ENCODE measurements at places on chromosomes 5 and 9. TPM values are rescaled to one million over a fixed set of nuclear protein-coding genes. Genes with fewer than 3 reads are reported as not detected.
A peak's percentile ranks its signal among the peaks of the same experiment; 100 is the strongest.

The SPRY4 gene
- total RNA-seq = 0.71 TPM

The NPR3 gene
- total RNA-seq = 0.09 TPM

The CAPSL gene
- total RNA-seq = 1.1 TPM

The ZBTB34 gene
- 5.0 TPM for total RNA-seq

The PLAC8L1 gene
- total RNA-seq = 0.45 TPM

The HAND1 gene
- total RNA-seq = not detected

DNA sequence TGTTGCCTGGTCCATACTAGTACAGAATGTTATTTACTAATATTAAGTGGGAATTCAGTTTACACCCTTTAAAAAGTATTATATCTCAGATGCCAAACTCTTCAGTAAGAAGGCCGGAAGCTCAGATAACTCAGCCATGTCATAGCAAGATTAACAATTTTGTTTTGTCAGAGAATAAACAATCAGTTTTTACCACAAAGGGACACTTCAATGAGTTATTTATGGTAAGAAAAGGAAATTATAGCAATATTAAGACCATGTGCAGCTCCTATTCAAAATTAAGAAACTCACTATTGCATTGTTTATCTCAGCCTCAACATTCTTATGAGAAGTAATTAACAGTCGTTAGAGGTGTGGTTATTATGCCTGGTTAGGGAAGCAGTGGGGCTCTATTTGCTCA lies 13.1 kb upstream of the ARL15 start:
- ATAC-seq = no peak

DNA sequence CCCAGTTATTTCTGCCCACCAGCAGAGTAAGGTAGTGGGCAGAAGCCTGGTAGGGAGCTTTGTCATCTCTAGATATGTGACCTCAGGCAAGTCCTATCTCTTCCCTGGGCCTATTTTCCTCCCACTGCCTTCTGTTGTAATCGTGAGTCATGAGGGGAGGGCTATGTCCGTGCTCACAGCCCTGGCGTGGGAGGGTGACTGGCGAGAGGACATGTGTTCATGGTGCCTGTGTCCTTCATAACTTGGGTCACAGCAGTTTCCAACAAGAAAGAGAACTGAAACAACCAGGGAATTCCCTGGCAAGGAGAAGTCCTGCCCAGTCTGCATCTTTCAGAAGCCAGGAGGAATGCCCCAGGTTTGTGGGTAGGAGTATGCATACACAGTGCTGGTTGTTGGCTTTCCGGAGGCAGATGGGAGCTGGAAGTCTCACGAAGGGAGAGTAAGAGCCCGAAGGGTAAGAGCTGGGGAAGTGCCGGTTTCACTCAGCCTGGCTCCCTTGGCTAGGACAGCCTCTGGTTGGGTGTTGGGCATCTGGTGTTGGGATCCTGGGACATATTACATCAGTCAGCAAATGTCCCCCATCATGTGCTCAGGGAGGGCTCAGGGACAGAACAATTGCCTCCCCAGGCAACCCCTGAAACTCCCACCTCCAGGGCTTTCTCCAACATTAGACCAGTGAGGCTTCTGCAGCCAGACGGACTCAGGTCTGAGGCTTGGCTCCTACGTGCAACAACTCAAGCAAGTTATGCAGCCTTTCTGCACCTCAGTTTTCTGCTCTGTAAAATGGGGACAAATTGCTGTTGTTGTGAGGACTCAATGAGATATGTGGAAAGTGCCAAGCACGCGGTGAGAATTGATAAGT lies 4.3 kb upstream of the TIFAB start:
- peak; percentile 64 for ATAC-seq

- ATAC-seq = peak; percentile 37
These were observed 2.8 kb downstream of the TXNDC8 start for GRCh38 chr9:110334871-110335270.

DNA sequence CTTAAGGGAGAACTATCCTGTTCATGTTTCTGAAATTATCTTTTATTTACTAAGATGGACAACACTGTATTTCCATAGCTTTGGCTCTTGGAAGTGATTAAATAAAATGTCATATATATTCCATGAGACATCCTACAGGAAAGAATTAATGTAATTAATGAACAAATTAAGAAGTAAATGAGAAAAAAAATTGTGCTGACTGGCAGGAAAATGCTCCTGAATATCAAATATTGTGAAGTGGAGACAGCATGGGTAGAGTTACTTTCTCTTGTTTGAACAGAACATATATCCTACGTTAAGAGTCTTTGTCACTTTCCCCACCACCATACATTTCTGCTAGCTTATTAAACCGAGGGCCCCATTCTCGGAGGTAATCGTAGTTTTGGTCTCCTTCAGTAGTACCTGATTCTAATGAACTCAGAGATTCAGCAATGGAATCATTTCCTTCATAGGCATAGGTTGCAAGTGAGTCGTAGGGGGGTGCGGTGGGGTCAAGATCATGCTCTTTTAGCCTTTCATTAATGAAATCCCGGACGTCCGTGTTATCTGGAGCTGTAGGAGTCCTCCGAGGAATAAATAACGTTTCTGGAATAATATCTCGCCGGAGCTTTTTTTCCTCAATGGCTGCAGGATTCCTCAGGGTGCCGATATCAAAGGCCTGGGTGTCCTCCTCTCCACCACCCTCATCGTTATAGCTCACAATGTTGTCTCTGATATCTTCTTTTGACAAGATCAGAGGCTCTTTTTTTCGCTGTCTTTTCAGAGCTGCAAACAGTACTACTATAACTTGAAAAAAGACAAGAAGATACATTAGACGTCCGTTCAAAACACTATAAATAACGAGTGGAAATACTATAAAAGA lies 157.2 kb downstream of the CDH10 start:
- no peak for ATAC-seq

- ATAC-seq = no peak
These were observed 202.6 kb downstream of the PIK3R1 start for GRCh38 chr5:68418201-68418600.

- no peak for ATAC-seq
These were observed 128.3 kb upstream of the C9orf72 start for GRCh38 chr9:27701587-27701986.

DNA sequence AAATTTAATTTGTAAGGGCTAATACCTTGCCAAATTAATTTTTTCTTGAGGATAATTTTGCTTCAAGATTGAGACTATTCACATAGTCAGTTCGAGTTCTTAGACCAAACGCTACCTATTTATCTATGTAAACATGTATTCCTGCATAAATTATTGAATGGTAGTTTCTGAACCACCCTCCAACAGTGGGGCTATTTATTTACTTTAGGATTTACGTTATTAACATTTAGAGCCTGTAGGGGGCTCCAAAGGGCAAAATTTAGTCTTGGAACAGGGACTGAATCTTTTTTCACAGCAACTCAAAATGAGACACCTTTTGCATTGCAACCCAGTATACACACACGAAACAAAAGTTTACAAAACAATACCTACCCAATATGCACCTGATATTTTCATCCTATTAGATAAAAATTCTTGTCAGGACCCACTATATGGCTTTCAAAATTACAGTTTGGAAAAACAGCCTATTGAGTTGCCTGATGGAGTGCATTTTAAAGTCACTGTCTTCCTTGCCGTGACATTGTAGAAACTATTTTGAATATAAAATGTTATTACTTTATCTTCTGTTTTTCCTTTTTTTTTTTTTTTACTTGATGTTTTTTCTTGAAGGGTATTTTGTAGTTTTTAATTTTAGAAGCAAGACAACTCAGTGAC lies 47.1 kb upstream of the POU4F3 start:
- ATAC-seq = no peak

DNA sequence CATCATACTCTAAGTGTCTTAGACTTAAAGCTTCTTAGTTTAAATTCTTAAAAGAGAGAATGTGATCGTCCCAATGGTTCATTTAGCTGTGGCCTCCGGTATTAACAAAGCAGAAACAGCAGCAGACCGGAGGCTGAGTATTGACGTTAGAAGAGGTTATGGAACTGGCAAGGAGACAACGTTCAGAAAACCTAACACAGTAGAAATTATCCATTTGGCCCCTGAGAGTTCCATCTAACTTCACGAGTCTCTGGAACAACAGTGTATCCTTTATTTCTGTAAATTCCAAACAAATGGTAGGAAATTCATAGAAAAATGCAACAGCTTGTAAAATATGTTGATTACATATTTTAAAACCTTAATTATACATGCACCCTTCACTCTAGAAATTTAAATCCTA lies 107.3 kb upstream of the PTGER4 start:
- no peak for ATAC-seq

DNA sequence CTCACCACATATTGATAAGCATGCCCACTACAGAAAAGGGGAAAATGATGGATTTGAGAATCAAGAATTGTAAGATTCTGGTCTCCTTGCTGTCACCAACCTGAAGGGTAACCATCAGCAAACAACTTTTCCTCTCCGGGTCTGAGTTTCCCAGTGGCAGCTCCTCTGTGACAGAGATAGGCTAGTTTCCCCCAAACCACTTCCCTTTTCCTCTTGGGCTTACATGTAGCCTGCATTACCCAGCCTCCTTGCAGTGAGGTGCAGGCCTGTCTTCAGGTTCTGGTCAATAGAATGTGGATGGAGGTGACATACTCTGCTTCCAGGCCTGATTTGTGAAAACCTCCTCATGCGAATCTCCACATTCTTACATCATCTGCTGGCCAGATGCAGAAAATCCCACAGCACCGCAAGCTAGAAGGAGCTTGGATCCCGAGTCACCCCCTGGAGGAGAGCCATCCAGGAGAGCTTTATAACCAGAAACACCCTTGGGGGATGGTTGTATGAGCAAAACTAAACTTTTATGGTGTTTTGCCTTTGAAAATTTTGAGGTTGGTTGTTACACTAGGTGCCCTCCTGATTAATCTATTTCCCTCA lies 206.1 kb downstream of the RGS3 start:
- no peak for ATAC-seq

GRCh38 chr5:96402500-96402899 lies 30.5 kb downstream of the PCSK1 start:
- no peak for ATAC-seq

DNA sequence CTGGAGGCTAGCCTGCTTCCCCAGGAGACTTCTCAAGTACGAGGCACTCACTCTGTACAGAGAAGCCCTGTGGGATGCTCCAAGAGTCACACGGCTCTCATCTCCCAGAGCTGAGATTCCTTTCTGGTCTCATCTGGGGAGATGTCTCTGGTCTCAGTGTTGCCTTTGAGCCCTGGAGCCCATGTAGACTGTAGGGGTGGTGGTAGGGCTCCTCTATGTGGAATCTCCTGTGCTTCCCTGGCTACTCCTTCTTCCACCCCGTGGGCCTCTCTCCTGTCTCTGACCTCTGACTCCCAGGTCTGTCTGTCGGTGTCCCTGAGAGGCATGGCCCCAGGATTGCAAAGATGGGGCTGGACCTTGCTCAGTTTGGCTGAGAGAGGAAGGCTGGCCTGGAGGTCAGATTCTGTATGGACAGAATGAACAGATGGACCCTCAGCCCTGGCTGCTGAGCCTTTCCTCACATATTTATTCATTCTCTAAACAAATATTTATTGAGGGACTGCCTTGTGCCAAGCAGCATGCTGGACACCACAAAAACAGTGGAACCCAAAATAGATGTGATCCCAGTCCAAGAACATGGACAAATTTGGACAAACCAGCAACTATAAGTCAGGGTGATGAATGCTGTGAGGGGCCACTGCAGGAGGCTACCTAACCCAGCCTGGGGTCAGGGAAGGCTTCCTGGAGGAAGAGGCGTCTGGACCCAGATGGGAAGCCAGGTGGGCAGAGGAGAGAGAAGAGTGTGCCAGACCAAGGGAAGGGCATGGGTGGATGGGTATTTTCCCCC lies 2.6 kb downstream of the CCL19 start:
- ATAC-seq = no peak

- ATAC-seq = no peak
These were observed 4.7 kb upstream of the OR1Q1 start for GRCh38 chr9:122609804-122610203.

DNA sequence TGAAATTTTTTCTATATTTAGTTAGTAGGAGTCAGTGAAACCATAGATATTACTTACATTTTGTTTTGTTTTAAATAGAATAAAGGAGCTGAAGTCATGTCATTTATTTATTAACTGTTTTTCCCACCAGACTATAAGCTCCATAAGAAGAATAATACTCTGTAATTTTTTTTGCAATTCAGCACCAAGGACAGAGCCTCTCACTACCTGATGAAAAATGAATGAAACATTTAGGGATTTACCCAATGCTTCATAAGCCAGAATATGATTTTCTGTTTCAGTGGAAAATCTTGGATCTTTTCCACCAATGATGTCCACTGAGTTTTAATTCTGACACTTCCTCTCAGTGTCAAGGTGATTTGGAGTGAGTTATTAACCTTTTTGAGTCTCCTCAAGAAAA lies 624.9 kb upstream of the GRAMD2B start:
- no peak for ATAC-seq
